ENCODE measurements at places on chromosomes 6 and 20. TPM values are rescaled to one million over a fixed set of nuclear protein-coding genes. Genes with fewer than 3 reads are reported as not detected.

GRCh38 chr6:36753671-36754405 lies 56.2 kb downstream of the RAB44 start:
- DNase-seq, result no peak

- no peak for DNase-seq
These were observed 8.6 kb downstream of the EYA2 start for GRCh38 chr20:46903256-46903655.

GRCh38 chr20:32195581-32195980 lies 12.0 kb downstream of the PLAGL2 start:
- DNase-seq, result no peak

The RIN2 gene
- 72.2 TPM for total RNA-seq

GRCh38 chr6:159376516-159377158 lies 207.4 kb downstream of the FNDC1 start:
- DNase-seq, result no peak

GRCh38 chr6:149147938-149148718 lies 169.4 kb upstream of the TAB2 start:
- no peak for DNase-seq

The DDX27 gene
- total RNA-seq, result 33.2 TPM

The SPEF1 gene
- under 0.01 TPM for total RNA-seq

DNA sequence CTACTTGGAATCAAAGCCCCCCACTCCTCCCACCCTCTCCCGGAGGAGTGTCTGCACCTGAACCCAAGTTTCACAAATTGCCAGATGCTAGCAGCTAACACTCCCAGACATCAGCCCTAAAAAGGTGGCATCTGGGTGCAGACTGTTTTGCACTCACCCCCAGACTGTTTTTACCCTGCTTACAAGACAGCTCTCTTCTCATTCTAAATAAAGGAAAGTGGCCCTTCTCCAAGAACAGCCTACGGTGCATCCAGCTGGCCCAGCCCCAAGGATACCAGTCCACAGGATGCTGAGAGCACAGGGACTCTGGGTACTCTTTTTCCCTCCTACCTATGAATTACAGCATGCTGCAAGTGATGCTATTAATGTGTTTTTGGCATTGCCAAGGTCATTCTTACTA lies 842.0 kb upstream of the FLRT3 start:
- no peak for DNase-seq

The SERPINB1 gene
- 6.1 TPM for total RNA-seq

The XPO5 gene
- 30.0 TPM for total RNA-seq

- no peak for DNase-seq
These were observed 34.2 kb downstream of the LRFN2 start for GRCh38 chr6:40552941-40553340.

- no peak for DNase-seq
These were observed 102.5 kb downstream of the PPP1R14C start for GRCh38 chr6:150245148-150245935.

DNA sequence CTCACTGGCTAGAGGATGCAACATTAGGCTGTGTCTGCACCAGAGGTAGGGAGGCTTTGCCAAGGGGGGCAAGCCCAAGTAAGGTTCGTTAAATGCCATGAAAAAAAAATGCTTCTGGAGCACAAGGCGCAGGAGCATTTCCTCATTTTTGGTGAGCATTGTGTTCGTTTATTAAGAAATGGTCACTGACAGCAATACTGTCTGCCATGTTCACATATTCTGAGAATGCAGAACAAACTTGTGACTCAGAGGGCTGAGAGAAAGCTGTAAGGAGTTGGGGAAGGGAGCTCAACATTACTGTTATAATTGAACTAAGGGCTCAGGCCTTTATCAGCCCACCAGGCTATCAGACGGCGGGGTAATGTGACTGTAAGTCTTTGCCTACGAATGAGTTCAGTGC lies 465.4 kb upstream of the BTBD3 start:
- peak; percentile 59 for DNase-seq

The SLC29A1 gene
- total RNA-seq, result 4.1 TPM

DNA sequence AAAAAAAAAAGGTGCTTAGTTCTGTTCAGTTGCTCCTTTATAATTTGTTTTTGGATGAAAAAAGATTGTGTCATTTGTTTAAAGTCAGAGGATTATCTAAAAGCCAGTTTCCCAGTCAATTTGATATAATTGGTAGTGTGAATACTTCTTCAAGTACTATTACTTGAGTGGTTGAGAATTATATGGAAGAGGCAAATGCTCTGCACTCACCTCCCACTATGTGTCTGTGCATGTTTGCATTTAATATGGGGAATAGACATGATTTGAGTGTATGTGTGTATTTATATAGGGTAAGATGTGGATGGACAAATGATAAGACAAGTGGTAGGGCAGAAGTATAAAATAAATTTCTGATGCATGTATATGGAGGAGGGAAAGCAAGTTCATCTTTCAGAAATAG lies 15.8 kb downstream of the GJA1 start:
- no peak for DNase-seq

GRCh38 chr6:159121486-159121885 lies 47.7 kb upstream of the FNDC1 start:
- no peak for DNase-seq

DNA sequence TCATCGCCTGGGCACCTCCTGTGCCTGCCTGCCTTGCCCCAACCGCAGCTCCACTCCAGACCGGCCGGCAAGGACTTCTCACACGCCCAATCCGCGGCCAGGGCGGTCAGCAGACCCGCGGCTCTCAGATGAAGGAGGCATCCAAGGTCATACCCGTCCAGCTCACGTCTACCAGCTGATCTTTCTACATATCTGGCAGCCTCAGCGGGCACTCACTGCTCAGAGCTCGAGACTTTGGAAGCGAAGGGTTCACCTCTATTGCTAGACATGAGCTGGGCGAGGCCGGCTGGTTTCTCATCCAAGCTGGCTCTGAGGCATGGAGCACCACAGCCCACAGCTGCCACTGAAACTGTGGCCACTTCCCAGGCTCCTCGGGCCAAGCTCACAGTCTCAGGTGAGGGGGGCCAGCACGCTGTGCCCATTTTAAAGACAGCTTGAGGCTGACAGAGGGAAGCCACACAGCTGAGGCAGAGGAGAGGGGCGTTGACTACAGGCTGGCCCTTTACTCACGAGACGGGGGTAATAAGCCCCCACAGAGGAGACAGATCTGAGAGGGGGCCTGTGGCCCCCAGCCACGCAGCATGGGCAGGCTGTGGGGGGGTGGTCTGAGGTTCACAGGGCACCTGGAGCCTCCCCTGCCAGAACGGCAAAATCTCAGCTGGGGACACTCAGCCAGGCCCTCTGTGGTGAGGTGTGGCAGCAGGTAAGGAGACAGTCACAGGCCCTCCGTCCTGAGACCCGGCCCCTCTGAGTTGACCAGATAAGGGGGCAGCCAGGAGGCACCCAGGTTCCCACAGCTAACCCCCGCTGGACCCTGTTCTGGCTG lies 2.0 kb downstream of the LAMA5 start:
- no peak for DNase-seq

DNA sequence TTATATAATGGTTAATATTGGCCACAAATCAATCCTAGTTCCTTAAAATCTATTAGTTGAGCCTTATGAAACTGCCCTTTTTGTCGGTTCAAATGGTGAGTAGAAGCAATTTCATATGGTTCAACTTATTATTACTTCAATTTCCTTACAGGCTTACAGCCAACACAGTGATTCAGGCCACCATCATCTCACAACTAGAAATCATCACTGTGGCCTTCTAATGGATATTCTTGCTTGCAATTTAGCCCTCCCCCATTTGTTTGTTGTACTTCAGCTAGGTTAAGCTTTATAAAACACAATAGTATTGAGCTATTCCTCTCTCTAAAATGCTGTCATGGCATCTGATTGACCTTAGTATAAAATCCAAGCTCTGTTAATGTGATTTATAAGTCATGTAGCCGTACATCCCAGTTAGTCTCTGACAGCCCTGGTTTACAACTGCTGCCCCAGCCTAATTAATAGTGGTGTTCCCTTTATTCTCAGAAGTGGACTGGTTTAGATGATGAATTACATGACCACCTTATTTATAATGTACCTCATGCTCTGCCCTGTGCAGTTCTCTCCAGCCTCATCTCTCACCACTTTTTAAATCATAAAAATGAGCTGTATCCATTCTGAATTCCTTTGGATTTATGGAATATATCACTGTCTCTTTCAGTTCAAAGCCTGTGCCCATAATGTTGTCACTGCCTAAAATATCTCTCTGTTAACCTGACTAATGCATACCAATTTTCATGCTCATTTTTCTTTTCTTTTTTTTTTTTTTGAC lies 36.7 kb downstream of the LAMA2 start:
- DNase-seq, result peak; percentile 61

The AGER gene
- total RNA-seq, result 0.28 TPM

- no peak for DNase-seq
These were observed 190.9 kb downstream of the MAFB start for GRCh38 chr20:40497899-40498691.

DNA sequence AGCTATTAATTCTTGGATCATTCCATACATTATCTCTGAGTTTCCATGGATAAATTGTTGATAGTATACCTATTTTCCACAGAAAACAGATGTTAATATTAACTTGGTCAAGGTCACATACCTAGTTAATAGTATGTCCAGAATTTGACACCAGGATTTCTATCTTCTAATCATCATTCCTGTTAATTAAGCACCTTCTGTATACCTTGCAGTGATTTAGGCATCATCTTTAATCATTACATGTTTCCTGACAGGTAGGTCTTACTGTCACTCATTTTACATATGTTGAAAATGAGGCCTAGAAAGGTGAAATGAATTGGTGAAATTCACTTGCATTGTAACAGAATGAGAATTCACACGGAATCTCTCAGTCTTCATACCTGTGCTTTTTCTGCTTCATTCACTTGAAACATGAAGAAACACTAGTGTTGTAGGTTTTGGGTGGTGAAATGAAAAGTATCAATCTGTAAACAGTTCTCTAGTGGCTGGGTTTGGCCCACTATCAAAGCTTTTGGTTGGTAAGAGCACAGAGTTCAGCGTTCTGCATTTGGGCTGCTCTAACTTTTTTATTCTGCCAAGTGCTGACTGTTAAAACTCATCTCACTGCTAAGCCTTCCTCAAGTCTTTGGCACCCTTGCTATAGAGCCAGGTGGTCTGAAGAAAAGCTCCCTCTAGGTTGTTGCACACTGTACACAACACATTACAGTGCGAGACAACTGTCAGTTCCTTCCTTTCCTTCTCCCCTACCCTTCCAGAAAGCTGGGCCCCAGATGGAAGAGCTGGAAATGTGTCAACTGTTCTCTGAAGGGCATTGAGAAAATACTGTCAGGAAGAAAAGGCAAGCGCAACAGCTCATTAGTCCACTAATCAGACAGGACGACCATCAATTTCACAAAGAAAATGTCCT lies 57.8 kb upstream of the C20orf144 start:
- no peak for DNase-seq

DNA sequence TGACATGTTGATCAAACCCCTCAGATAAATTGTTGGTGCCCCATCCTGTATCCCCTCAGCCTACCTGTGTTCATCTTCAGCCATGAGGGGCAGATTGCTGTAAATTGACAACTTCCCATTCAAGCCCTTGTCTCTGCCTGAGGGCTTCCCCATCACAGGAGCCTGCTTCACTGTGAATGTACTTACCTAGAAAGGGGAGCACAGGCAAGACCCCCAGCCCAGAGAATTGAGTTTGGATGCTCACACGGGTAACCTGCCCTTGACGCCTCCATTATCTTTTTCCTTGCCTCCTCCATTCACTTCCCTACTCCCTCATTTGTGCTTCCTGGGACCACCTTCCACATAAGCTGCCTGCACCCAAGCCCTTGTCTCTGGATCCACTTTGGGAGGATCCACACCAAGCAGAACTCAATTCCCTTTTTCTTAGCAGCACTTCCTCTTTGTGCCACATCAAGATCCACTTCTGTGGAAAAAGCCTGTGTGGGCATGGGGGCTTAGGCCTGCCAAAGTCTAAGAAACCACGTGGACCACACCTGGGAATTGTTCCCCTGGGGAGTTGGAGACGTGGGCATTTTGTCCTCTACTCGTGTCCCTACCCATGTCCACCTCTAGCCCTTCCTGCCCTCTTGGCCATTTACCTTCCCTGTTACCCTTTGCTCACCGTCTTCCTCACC lies 103.4 kb upstream of the FOXA2 start:
- DNase-seq, result no peak

DNA sequence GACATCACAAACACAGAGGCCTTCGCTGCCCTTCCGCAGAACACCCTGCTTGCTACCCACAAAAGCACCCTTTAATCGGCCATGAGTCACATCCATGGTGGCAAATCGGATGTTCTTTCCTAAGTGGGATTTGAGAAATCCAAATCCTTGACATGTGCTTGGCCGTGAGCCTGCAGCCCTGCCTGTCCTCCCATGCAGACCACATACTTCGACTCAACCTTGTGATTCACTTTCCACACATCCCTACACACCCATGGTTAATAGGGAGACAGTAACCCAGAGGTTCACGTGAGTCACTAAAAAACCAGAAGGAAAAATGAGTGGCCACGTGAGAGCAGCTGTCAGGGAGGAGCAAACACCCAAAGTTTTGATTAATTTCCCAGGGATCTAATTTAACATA lies 19.4 kb downstream of the RAMACL start:
- DNase-seq, result peak; percentile 99

The KHDC1L gene
- not detected for total RNA-seq

GRCh38 chr6:141688916-141689315 lies 443.8 kb upstream of the GJE1 start:
- DNase-seq, result no peak

DNA sequence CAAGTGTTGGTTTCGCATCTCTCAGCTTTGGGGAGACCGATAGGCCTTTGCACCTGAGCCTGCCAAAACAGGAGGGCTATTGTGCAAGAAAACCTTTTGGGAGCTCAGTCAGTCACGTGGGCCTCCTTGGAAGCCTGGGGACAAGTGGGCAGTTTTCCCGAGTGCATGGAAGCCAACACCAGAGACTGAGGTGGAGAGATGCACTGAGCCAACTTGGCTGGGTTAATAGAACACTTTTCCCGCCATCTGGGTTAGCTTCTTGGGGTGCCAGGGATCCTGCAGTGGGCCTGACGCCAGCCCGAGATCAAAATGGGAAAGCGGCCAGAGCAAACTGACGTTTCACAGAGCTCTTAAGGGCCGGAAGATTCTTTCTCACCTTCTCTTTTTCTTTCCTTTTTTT lies 2.8 kb upstream of the OOEP start:
- DNase-seq, result no peak

The RPS21 gene
- total RNA-seq, result 3,846 TPM

DNA sequence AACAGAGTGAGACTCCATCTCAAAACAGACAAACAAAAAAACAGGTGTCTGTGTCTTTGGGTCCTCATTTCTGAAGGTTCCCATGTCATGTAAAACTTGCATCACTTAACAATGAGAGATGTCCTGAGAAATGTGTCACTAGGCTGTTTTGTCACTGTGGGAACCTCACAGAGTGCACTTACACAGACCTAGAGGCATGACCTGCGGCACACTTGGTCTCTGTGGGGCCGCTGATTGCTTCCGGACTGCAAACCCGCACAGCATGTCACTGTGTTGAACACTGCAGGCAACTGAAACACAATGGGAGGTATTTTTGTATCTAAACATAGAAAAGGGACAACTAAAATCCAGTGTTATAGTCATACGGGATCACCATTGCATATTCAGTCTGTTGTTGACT lies 42.3 kb upstream of the TMEM181 start:
- DNase-seq, result no peak

GRCh38 chr6:16802071-16802470 lies 40.8 kb upstream of the ATXN1 start:
- DNase-seq, result peak; percentile 48

GRCh38 chr6:167799033-167799821 lies 27.5 kb upstream of the AFDN start:
- no peak for DNase-seq

GRCh38 chr6:37483917-37484785 lies 15.5 kb downstream of the CCDC167 start:
- DNase-seq, result peak; percentile 29

Data from IMR-90 (cell line).